Activated CD8-positive, alpha-beta memory T cell treated with anti-CD3 and anti-CD28 coated beads for 24 hours (primary cell): ENCODE measurements at places on chromosomes 3 and 15.

DNA sequence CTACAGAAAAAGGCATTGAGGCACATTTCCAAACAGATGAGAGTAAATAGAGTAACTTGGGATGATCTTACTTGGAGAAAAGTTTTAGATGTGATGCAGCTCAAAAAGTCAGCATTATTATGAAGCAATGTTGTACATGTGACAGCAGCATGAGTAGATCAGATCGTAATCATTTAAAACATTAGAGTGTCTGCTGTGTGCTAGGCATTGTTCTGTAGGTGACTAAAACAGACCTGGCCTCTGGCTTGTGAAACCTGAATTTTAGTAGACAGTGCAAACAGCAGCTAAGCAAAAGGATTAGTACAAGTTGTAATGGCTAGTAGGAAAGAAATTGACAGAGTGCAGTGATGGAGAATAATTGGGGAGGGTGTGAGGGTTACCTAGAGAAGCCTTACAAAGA is 15.1 kb downstream of the UBE2E1 start:
- DNase-seq = no peak

DNA sequence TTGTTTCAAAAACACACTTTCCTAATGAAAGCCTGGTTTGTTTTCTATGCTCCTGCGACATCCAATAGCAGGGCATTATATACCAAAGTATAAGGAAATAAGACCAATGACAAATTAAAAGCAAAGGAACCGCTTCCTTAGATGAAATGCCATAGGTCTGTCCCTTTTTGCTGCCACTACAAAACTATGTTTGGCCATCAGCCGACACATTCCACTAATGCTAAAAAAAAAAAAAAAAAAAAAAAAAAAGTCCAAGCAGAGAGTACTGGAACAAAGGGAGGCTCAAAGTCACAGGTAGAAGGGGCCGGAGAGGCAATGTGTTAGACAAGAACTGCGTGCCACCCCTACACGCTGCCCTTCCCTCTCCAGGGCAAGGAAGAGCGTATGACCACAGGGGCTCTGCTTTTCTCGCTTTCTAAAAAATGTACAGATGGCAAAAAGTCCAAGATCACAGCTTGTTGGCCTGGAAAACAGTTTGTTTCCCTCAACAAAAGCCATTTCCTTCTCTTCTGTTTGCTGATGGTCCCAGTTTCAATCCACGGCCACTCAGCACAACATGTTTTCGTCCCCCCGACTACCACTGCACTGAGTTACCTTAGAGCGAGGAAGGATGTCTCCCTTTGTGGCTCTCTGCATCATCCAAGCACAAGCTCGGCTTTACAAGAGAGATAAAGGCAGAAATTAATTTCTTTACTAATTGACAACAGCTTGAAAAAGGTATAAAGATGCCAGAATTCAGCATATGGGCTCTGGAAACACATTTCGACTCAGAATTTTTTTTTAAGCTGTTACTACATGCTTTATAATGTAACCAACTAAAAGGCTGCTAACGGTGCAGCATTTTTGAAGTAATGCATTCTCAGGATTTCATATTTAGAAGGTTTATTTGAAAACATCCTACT is 70.8 kb downstream of the ABTB1 start:
- DNase-seq = no peak

DNA sequence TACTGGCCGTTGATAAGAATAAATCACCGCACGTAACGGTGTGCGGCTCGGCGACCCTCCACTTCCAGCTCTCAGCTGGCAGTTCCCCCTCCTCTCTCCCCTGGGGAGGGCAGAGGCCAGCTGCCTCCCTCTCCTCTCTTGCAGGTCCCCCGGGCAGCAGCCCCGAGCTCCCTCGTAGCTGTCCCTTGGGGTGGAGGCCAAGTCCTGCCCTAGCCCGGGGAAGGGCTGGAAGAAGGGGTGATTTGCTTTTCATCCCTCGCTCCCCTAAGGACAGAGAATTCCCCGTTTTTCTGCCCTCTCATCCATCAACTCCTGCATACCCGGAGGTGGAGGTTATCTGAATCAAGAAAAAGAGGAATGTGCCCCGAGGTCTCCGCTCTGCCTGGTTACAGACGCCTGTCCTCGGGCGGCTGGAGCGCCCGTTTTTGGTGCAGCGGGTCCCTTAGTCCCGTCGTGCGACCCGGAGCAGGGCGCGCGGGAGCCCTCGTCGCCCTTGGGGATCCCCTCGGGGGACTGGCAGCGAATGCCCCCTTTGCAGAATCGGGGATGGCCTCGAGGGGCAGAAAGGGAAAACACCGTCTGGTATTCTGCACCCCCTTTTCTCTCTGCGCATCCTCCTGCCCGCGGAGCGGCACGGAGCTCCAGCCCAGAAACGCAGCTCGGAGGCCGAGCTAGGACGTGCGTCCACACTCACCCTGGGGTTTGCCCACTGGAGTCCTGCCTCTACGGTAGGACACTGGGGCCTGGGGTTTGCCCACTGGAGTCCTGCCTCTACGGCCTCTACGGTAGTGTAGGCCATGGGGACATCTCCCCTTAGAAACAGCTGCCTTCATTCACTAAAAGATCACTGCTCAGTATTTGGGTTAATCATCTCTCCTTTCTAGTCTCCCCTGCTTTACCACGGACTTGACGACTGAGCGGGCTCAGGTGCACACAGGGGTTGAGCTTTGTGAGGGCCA is 2.2 kb downstream of the PTPRG start:
- no peak for DNase-seq

- no peak for DNase-seq
Observed at GRCh38 chr3:128188326-128188725, 35.0 kb downstream of the EEFSEC start.

- no peak for DNase-seq
Observed at GRCh38 chr3:36312351-36312750, 68.0 kb upstream of the STAC start.

- no peak for DNase-seq
Observed at GRCh38 chr3:86987421-86987715, 3.6 kb downstream of the VGLL3 start.

- no peak for DNase-seq
Observed at GRCh38 chr3:134885877-134886621, 91.0 kb downstream of the EPHB1 start.

DNA sequence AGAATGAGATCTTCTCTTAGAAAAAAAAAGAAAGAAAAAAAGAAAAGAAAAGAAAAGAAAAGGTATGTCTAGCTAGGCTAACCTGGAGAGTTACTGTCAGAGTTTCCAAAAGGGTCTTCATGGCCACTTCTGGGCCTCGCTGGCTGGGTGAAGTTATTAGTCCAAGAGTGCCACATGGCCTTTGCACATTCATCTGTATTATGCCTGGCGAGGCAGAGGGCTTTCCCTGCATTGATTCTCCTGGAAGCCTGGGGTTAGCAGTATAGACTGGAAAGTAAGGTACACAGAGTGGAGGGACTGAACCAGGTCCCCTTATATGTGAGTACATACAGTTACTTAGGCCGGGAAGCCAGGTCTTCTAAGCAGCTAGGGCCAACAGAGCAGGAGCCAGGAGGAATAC is 54.8 kb upstream of the CGNL1 start:
- no peak for DNase-seq

GRCh38 chr3:131361464-131362421 is 19.8 kb upstream of the NUDT16 start:
- DNase-seq = no peak

GRCh38 chr3:170621256-170621655 is 35.4 kb upstream of the SLC7A14 start:
- no peak for DNase-seq

- no peak for DNase-seq
Observed at GRCh38 chr3:171212648-171213047, 186.1 kb upstream of the SLC2A2 start.

- DNase-seq = no peak
Observed at GRCh38 chr15:49037546-49037940, 8.7 kb downstream of the SECISBP2L start.
